ENCODE measurements at places on chromosomes 12 and 14.

GRCh38 chr12:107439026-107439738 is 246.4 kb upstream of the PWP1 start:
- no peak for DNase-seq

DNA sequence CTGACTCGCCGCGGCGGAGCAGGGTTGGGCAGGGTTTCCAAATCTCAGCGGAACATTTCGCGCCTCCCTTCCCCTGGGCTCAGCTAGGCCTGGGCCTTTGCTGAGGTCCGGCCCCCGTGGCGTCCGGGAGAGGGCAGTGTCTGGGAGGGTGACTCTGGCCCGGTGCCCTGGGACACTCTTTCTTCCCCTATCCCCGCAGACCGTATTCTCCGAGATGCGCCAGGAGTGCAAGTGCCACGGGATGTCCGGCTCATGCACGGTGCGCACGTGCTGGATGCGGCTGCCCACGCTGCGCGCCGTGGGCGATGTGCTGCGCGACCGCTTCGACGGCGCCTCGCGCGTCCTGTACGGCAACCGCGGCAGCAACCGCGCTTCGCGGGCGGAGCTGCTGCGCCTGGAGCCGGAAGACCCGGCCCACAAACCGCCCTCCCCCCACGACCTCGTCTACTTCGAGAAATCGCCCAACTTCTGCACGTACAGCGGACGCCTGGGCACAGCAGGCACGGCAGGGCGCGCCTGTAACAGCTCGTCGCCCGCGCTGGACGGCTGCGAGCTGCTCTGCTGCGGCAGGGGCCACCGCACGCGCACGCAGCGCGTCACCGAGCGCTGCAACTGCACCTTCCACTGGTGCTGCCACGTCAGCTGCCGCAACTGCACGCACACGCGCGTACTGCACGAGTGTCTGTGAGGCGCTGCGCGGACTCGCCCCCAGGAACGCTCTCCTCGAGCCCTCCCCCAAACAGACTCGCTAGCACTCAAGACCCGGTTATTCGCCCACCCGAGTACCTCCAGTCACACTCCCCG is 3.0 kb downstream of the WNT1 start:
- DNase-seq = peak; percentile 43

- DNase-seq = peak; percentile 3
Observed at GRCh38 chr14:100336618-100337530, 13.7 kb downstream of the SLC25A47 start.

GRCh38 chr12:43812926-43813325 is 6.8 kb upstream of the TWF1 start:
- DNase-seq = no peak

- DNase-seq = peak; percentile 27
Observed at GRCh38 chr12:12081836-12082497, 11.2 kb downstream of the BCL2L14 start.

DNA sequence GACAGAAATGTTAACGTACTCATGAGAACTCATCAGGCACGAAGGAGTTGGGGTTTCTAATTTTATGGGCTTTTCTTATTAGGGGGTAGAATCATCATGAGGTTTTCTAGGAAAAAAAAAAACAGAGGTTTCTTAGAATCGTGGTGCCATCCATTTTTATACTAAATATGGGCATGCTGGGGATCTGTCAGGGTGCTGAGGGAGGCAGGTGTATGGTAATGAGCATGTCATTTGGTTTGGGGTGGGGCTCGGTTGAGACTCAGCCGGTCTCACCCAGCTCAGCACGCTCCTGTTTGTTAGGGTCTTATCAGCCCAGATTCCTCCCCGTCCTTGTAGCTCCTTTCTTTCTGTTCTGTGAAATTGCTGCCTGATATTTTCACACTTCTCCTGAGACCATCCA is 98.2 kb downstream of the DICER1 start:
- DNase-seq = no peak

GRCh38 chr12:28568704-28569103 is 378.4 kb downstream of the CCDC91 start:
- no peak for DNase-seq

GRCh38 chr12:3416670-3417069 is 74.3 kb upstream of the PRMT8 start:
- no peak for DNase-seq

GRCh38 chr12:12736759-12737676 is 19.9 kb downstream of the CDKN1B start:
- DNase-seq = peak; percentile 42

GRCh38 chr12:85874031-85874461 is at the start of gene NTS:
TSS of gene NTS (plus strand) at chr12:85874295. CDS start at chr12:85874404, 109 bp downstream.
- no peak for DNase-seq

DNA sequence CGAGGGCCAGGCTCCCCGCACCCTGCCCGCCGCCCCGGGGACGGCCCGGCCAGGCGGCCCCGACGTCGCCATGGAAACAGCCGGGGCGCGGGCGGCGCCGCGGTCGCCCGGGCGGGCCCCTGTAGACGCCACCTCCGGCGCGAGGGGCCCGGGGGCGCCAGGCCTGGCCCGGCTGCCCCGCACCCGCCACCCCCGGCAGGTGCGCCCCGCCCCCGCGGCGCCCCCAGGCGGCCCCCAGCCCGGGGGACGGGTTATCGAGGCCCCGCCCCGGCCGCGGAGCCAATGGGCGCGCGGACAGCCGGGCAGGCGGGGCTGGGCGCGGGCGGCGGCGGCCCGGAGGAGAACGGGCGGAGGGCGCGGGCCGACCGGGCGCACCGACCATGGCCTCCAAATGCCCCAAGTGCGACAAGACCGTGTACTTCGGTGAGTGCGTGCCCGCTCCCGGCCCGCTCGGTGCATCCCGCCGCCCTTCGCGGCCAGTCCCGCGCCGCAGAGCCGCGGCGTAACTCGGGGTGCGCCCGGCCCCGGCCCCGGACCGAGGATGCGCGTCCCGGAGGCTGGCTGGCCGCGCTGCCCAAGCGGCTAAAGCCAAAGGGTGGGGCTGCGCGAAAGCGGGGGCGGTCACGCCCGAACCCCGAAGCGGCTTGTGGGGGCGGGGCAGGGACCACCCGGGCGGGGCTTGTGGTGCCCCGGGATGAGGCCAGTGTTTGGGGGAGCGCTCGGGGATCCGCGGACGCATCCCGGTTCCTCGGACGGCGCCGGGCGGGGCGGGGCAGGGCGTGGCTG is at the start of gene CRIP2:
Gene CRIP2 (plus strand): TSS at position 339 of the 786 bp plus-strand sequence. CDS start 42 bp downstream, at position 381.
- DNase-seq = peak; percentile 37

- no peak for DNase-seq
Observed at GRCh38 chr12:119949594-119949993, 39.4 kb upstream of the BICDL1 start.

DNA sequence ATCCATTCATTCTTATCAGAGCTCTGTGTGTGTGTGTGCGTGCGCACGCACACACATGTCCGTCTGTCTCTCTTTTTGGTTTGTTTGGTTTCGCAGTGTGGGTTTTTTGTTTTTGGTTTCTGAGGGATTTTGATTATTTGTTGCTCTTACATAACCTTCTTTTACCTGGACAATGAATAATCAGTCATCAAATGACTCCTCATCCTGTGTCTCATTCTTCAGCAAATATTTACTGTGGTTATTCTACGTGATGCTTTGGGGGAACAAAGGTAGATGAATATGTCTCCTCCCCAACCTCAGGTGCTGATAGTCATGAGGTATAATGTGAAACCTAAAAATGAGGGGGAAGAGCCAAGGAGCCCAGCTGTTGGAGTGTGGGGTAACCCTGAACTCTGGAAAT is 92.4 kb downstream of the SAMD4A start:
- no peak for DNase-seq

GRCh38 chr12:6182279-6182898 is 17.8 kb upstream of the CD9 start:
- no peak for DNase-seq

- DNase-seq = no peak
Observed at GRCh38 chr14:49019467-49020115, 566.6 kb downstream of the RPS29 start.

GRCh38 chr14:90509403-90509802 is 112.6 kb downstream of the CALM1 start:
- no peak for DNase-seq

DNA sequence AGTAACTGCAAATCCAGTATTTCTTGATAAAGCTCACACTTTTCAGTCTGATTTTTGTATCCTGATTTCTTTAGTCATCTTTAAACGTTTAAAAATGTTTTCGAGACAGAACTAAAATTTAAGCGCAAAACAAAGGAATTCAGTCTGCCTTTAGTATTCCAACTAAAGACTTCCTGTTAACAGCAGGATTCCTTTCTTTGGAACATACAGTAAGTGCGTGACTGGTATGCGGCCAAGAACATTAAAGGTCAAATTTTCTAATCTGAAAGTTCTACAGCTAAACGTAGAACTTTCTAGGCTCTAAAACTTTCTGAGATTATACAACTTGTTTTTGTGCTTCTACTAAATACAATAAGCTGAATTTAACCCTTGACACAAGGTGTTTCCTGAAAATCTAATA is 9.9 kb downstream of the SAV1 start:
- no peak for DNase-seq

GRCh38 chr12:33944703-33945437 is 77.4 kb upstream of the ALG10 start:
- no peak for DNase-seq

- DNase-seq = no peak
Observed at GRCh38 chr12:44433659-44434058, 442.5 kb downstream of the NELL2 start.

DNA sequence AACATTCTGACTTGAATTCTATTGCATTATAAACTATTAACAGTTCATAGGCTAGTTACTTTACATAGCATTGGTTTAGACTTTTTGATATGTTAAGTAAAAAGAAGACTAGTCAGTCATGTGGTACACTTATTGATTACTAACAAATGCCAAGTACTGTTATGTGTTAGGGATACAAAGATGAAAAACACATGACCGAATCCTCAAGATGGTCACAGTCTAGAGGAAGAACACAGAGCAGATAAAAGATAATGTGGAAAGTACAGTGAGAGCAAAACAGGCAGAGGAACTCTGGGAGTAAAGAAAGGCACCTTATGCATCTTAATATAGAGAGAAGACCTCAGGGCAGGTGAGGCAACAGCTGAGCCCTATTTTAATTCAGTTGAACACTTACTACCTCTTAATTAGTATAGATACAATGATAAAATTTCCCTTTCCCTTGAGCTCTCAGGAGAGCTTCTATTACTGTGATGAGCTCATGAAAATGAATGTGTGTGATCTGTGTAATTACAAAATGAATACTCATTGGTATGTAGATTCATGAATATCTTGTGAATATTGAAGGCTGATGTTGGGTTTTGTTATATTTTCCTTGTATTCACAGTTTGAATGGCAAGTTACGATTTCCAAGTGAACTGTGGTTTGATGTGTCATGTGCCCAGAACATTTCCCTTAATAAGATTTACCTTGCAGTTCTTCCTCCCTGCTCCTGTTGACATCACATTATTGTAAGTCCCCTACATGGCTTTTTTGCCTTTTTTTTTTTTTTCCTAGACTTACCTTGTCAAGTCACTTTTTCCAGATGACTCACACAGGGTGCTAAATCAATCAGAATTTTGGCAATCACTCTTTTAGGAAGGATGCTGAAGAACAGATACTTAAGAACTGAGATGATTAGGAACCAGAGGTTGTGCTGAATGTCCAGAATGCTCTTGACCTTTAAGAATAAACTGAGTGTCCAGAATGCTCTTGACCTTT is 29.5 kb upstream of the MSRB3 start:
- DNase-seq = peak; percentile 16

DNA sequence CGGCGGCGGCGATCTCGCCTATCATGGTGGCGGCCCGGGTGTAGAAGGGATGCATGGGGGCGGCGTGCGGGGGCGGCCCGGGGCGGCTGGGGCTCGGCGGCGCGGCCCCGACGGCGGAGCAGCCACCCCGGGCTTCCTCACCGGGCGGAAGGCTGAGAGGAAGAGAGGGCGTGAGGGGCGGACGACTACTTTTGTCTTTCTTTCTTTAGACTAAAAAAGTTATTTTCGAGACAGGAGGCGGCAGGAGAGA is 240 bp downstream of the BTG1 start:
- no peak for DNase-seq

- DNase-seq = no peak
Observed at GRCh38 chr14:54353694-54354093, 43.1 kb upstream of the CDKN3 start.

DNA sequence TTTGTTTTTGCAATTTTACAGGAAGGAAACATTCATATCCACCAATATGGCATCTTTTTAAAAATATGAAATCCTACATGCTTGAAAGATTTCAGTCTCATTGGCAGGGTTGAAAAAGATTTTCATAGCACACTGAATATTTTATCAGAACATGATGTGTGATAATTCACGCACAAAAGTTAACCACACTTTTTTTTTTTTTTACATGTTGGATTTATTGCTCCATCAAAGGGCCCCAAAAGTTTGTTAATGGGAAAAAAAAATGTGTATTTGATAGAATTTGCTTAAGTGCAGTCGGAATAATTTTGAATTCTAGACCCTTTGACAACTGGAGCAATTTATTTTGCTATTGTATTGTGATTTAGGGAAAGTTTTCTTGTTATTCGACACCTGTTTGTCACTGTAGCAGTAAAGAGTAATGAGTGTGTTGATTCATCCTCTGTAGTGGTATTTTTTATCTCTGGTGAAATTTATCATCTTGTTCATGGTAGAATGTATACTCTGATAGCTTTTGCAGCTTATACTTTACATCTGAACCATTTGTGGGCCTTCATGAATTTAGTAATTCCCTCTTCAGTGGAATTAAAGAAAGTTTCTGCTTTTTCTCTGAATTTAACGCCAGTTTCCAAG is 1.1 kb downstream of the EML1 start:
- no peak for DNase-seq

DNA sequence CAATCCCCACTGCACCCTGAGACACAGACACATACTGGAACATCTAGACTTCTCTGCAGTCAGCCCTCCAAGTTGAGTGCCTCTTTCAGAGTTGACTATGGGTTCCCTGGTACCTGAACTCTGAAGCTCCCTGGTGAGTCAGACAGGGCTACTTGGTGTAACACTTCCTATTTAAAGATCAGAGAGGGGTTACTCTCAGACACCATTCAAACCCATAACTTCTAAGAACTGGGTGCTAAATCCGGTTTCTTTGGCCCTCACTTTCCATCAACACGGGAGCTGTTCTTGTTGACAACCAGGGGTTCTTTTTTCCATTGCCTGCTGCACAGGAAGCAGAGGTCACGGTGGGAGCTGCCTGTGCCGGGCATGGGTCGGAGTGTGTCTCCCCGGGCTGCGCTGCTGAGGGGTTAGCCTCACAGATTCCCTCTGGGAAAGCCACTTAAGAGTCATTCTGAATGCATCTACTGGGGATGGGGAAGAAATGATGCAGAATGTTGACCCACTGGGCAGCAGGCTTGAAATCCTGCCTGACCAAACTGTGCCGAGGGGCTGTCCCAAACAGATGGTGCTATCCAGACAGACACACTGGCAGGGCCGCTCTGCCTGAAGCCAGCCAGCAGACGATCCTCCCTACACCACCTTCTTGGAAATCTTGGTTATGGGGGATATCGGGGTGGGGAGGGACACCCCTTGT is 74.1 kb downstream of the PITPNM2 start:
- DNase-seq = no peak

GRCh38 chr14:75063491-75064204 is at the start of gene ACYP1:
TSS of gene ACYP1 (minus strand) at chr14:75064024. CDS start at chr14:75063553, 471 bp downstream.
- DNase-seq = peak; percentile 86

- no peak for DNase-seq
Observed at GRCh38 chr12:103676893-103677292, 89.8 kb downstream of the STAB2 start.

- DNase-seq = no peak
Observed at GRCh38 chr14:96042248-96042930, 3.2 kb downstream of the C14orf132 start.
